ENCODE measurements at places on chromosomes 7 and 10. TPM values are rescaled to one million over a fixed set of nuclear protein-coding genes. Genes with fewer than 3 reads are reported as not detected.

C7orf25 gene
- total RNA-seq = 13.0 TPM

LRRC17 gene
- 0.41 TPM for total RNA-seq

CHAT gene
- 0.41 TPM for total RNA-seq

OSBPL3 gene
- 1.8 TPM for total RNA-seq

AGR3 gene
- not detected for total RNA-seq

ARHGAP22 gene
- total RNA-seq = 3.6 TPM

NUTM2E gene
- not detected for total RNA-seq

C10orf90 gene
- not detected for total RNA-seq

ABHD11 gene
- 5.4 TPM for total RNA-seq

GRID1 gene
- 4.7 TPM for total RNA-seq

AGBL3 gene
- total RNA-seq = 3.1 TPM

CPED1 gene
- 82.4 TPM for total RNA-seq

LRRC18 gene
- total RNA-seq = not detected

UROS gene
- 36.1 TPM for total RNA-seq

TYSND1 gene
- 10.3 TPM for total RNA-seq

CDK14 gene
- total RNA-seq = 19.3 TPM

COL17A1 gene
- not detected for total RNA-seq

Measured in sigmoid colon (tissue), 7 donors.